Hepatocyte (in vitro differentiated cells): ENCODE measurements at places on chromosomes 7 and 10.

DNA sequence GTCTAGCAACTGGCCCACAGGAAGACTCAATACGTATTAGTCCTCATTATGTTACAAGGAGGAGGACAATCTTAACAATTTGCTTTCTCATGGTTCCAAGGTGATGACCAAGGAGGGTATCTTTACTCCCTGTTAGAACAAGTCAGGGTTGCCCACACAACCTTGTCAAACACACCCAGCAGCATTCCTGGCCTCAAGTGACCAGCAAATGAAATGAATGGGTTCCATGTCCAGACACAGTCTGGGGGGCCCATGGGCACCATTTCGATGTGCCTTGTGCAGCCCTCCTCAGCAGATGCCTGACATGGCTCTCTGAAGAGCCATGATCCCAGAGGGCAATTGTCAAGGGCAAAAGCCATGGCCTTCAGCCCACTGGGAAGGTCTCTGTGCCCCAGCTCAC is 40.8 kb downstream of the ANXA8 start:
- H3K36me3 ChIP-seq, result no peaks in the 10 kb centered on the region
- H3K4me1 ChIP-seq, result no peaks in the 10 kb centered on the region

- H3K4me3 ChIP-seq, result no peak overlapping the region
- no peaks in the 10 kb centered on the region for H3K27me3 ChIP-seq
- H3K36me3 ChIP-seq, result no peaks in the 10 kb centered on the region
- H3K4me1 ChIP-seq, result no peaks in the 10 kb centered on the region
These were observed 17.0 kb upstream of the TIAL1 start for GRCh38 chr10:119613741-119614140.

- H3K27ac ChIP-seq, result no peak overlapping the region
- H3K4me1 ChIP-seq, result no peaks in the 10 kb centered on the region
- no peaks in the 10 kb centered on the region for H3K36me3 ChIP-seq
- no peak overlapping the region for H3K4me3 ChIP-seq
These were observed 11.5 kb downstream of the SDK1 start for GRCh38 chr7:3312583-3312982.

- no peak overlapping the region for H3K27ac ChIP-seq
- H3K27me3 ChIP-seq, result no peaks in the 10 kb centered on the region
- no peak overlapping the region for H3K4me3 ChIP-seq
These were observed 19.4 kb downstream of the NRAP start for GRCh38 chr10:113644185-113645120.

- H3K4me3 ChIP-seq, result no peak overlapping the region
- H3K4me1 ChIP-seq, result peaks cover 5% of the 10 kb centered on the region
- no peak overlapping the region for H3K27ac ChIP-seq
- no peaks in the 10 kb centered on the region for H3K36me3 ChIP-seq
- DNase-seq, result no peak
These were observed 190.7 kb downstream of the CDCA7L start for GRCh38 chr7:21754963-21755362.

DNA sequence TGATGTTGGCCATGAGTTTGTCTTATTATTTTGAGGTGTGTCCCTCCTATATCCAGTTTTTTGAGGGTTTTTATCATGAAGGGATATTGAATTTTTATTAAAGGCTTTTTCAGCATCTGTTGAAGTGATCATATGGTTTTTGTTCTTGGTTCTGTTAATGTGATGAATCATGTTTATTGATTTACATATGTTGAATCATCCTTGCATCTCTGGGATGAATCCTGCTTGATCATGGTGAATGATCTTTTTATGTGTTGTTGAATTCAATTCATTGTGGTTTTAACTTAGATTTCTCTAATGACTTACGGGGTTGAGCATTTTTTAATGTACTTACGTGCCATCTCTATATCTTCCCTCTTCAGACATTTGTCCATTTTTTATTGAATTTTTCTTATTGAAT is 22.9 kb downstream of the DLD start:
- no peaks in the 10 kb centered on the region for H3K4me1 ChIP-seq
- no peaks in the 10 kb centered on the region for H3K27me3 ChIP-seq
- no peak for DNase-seq
- H3K27ac ChIP-seq, result no peak overlapping the region

DNA sequence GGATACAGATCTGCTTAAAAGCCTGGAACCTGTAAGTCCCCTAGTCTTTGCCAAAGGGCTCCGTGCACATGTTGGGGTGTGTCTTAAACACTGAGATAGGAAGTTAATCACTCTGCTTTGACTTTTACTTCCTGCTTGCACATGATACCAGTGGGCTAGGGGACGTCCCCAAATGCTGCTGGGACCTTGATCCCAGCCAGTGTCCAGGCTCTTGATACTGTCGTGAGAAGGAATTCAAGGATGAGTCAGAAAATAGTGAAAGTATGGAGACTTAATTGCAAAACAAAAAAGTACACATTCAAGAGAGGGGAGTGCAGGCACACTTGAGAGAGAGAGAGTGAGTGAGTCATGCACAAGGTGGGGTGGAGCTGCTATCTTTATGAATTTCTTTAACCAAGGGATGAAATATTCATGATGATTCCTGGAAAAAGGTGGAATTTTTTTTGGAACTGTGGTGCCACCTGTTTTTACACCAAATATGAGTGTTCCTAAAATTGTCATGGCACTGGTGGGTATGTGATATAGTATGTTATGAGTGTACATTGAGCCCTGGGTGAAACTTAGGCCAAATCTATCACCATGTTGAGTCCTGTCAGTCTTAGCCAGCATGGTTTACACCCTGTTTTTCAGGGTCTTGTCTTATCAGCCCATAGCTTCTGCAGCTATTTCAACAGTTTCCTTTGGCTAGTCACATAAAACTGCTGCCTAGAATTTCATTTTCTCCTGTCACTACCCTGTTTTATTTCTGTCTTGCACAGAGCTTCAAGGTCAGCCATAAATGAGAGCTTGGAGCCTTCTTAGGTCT is 88.3 kb upstream of the CYP26C1 start:
- H3K4me3 ChIP-seq, result no peak overlapping the region
- H3K36me3 ChIP-seq, result no peaks in the 10 kb centered on the region
- peaks cover 2% of the 10 kb centered on the region for H3K4me1 ChIP-seq
- H3K27ac ChIP-seq, result peak overlapping the region; percentile 58
- DNase-seq, result peak; percentile 67
- no peaks in the 10 kb centered on the region for H3K27me3 ChIP-seq

DNA sequence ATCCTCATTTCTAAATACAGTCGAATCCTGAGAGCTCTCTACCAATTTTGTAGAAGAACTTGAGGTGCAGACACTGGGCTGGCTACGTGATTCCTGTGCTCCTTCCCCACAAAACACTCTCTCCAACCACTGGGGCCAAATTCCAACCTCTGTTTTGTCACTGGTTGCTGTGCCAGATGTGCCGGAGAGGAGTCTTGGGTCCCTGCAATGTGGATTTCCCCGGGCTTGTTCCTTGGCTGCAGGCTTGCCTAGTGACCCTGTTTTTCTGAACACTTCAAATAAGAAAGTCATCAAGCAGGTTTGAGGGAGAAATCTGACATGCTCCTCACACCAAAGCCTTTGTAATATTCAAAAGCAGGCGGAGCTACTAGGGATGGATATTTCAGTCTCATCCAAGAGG is 44.4 kb upstream of the AGBL3 start:
- H3K27me3 ChIP-seq, result no peaks in the 10 kb centered on the region
- H3K4me1 ChIP-seq, result peaks cover 30% of the 10 kb centered on the region
- H3K27ac ChIP-seq, result peak overlapping the region; percentile 79
- no peaks in the 10 kb centered on the region for H3K36me3 ChIP-seq

DNA sequence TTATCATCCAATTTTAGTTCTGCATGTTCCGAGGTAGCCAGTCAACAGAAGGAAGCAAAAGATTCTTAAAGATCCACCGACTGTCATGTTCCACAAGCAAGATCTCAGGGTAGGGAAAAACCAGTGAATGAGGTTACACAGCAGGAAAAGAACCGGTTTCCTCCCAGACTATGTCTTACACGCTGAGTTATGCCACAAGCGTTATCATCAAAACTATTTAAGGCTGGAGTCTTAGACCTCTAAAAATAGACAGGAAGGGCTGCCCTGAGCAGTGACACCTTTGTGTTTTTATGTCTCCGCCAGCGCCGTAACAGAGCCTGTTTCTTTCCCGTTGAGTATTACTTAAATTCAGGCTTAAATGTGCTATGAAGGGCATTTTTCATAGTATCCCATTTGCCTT is 48.3 kb downstream of the PROSER2 start:
- H3K27me3 ChIP-seq, result no peaks in the 10 kb centered on the region
- DNase-seq, result peak; percentile 34
- no peaks in the 10 kb centered on the region for H3K36me3 ChIP-seq
- no peak overlapping the region for H3K4me3 ChIP-seq

GRCh38 chr10:45660876-45661411 is 11.6 kb downstream of the ZFAND4 start:
- H3K27me3 ChIP-seq, result no peaks in the 10 kb centered on the region
- no peak overlapping the region for H3K4me3 ChIP-seq
- DNase-seq, result no peak
- H3K36me3 ChIP-seq, result no peaks in the 10 kb centered on the region
- H3K27ac ChIP-seq, result no peak overlapping the region

GRCh38 chr10:5490032-5490431 is 9.3 kb downstream of the CALML5 start:
- H3K36me3 ChIP-seq, result no peaks in the 10 kb centered on the region
- no peaks in the 10 kb centered on the region for H3K27me3 ChIP-seq
- peaks cover 14% of the 10 kb centered on the region for H3K4me1 ChIP-seq

DNA sequence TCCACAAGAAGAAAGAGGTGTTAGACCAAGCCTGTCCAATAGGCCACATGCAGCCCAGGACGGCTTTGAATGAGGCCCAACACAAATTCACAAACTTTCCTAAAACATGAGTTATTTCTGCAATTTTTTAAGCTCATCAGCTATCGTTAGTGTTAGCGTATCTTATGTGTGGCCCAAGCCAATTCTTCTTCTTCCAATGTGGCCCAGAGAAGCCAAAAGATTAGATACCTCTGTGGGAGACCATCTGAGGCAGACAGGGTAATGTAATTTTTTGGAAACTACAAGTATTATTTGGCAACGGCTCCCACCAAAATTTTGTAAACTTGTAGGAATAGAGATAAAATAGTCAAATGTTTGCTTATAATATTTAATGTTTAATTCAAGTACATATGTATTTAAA is 153.8 kb downstream of the SRPK2 start:
- no peak overlapping the region for H3K27ac ChIP-seq
- no peak overlapping the region for H3K4me3 ChIP-seq
- H3K36me3 ChIP-seq, result no peaks in the 10 kb centered on the region
- DNase-seq, result no peak
- no peaks in the 10 kb centered on the region for H3K27me3 ChIP-seq
- H3K4me1 ChIP-seq, result no peaks in the 10 kb centered on the region

GRCh38 chr7:22611758-22612079 is 111.7 kb upstream of the STEAP1B start:
- H3K4me3 ChIP-seq, result no peak overlapping the region
- no peak overlapping the region for H3K27ac ChIP-seq
- no peak for DNase-seq
- no peaks in the 10 kb centered on the region for H3K4me1 ChIP-seq
- no peaks in the 10 kb centered on the region for H3K36me3 ChIP-seq

GRCh38 chr7:79434867-79435266 is 18.6 kb downstream of the MAGI2 start:
- H3K36me3 ChIP-seq, result no peaks in the 10 kb centered on the region
- no peaks in the 10 kb centered on the region for H3K4me1 ChIP-seq
- H3K27ac ChIP-seq, result peak overlapping the region; percentile 10
- no peaks in the 10 kb centered on the region for H3K27me3 ChIP-seq

- no peaks in the 10 kb centered on the region for H3K36me3 ChIP-seq
- DNase-seq, result no peak
- no peaks in the 10 kb centered on the region for H3K4me1 ChIP-seq
- H3K27ac ChIP-seq, result no peak overlapping the region
- no peak overlapping the region for H3K4me3 ChIP-seq
- H3K27me3 ChIP-seq, result no peaks in the 10 kb centered on the region
These were observed 96.0 kb upstream of the IKZF1 start for GRCh38 chr7:50208378-50208982.

DNA sequence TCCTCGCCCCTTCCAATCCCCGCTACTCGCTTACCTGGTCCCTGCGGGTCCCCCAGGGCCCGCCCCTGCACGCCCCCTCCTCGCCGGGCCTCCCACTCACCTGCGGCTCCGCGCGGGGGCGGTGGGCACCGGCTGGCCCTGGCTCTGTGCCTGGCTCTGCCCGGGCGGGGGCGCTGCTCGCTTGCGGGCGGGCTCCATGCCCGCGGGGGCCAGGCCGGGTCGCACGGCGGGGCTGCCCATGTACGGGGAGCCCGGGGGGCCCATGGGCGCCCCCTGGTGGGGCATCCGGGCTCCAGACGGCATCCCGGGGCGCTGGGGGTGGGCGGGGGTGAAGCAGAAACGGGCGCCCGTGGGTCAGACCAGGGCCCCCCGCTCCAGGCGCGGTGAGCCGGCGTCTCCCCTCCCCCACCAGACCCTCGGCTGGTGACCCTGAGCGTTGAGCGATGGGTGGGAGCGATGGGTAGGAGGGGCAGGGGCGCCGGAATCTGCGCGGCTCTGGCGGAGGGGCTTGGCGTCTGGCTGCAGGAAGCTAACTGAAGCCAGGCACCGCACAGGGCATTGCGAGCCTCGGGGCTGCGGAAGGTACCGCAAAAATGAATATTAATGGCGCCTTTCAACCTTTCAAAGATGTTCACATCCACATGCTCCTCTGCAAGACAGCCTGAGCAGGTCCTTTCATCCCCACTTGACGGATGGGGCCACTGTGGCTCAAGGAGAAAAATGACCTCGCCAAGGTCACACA is 3.0 kb downstream of the SMARCD3 start:
- peaks cover 45% of the 10 kb centered on the region for H3K4me1 ChIP-seq
- peak overlapping the region; percentile 10 for H3K4me3 ChIP-seq
- H3K27ac ChIP-seq, result peak overlapping the region; percentile 17
- peak; percentile 83 for DNase-seq
- no peaks in the 10 kb centered on the region for H3K36me3 ChIP-seq

GRCh38 chr7:138834583-138834982 is 36.6 kb upstream of the ATP6V0A4 start:
- no peaks in the 10 kb centered on the region for H3K27me3 ChIP-seq
- H3K27ac ChIP-seq, result no peak overlapping the region
- DNase-seq, result no peak
- no peak overlapping the region for H3K4me3 ChIP-seq
- H3K36me3 ChIP-seq, result no peaks in the 10 kb centered on the region

- no peaks in the 10 kb centered on the region for H3K36me3 ChIP-seq
- no peak for DNase-seq
- peaks cover 27% of the 10 kb centered on the region for H3K4me1 ChIP-seq
- no peak overlapping the region for H3K4me3 ChIP-seq
These were observed 10.4 kb downstream of the CPA2 start for GRCh38 chr7:130276796-130277762.

DNA sequence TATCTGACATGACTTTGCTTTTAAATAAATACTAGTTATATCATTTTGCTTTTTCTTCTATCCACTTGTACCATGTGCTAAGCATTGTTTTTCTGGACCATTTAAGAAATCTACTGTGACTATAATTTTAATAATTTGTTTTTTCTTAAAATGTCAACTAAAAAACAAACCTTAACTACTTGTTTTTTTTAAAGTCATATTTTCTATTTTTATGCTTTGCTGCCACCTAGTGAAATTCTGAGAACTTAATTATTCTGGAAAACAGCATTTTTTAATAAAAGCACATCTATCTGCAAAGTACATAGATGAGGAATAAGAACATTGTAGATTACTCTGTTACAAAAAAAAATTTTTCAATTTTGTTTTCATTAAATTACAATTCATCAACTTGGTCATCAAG is 47.4 kb downstream of the ORC5 start:
- H3K27ac ChIP-seq, result no peak overlapping the region
- H3K27me3 ChIP-seq, result no peaks in the 10 kb centered on the region
- H3K4me1 ChIP-seq, result no peaks in the 10 kb centered on the region
- no peaks in the 10 kb centered on the region for H3K36me3 ChIP-seq
